ENCODE measurements at places on chromosomes 11 and 22.
A peak's percentile ranks its signal among the peaks of the same experiment; 100 is the strongest.

- DNase-seq = no peak
Observed at GRCh38 chr11:71843858-71844257, 10.9 kb downstream of the DEFB108B start.

- DNase-seq = no peak
Observed at GRCh38 chr22:31683181-31684105, 21.4 kb upstream of the PISD start.

GRCh38 chr22:42584364-42584940 lies 30.2 kb downstream of the POLDIP3 start:
- DNase-seq = no peak

DNA sequence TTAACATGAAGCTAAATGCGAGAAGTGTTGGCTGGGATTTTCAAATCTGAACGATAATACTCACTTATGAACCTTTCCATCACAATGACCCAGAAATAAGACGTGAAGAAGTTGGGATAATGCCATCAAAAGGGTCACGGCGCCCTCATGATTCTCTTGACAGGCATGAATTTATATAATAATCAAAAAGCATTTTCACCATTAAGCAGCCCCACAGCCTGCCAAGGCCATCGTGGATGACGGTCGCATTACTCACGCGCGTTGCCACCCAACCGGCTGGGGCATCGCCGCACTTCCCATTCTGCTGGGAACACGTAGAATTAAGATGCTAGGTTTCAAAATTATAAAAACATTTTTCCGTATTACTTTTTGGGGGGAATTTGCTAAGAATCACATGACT lies 18.9 kb upstream of the GAL start:
- DNase-seq = no peak

- DNase-seq = no peak
Observed at GRCh38 chr22:44098021-44098739, 74.1 kb downstream of the PARVB start.

- no peak for DNase-seq
Observed at GRCh38 chr11:10004526-10005113, 289.4 kb downstream of the SBF2 start.

GRCh38 chr22:22989856-22990255 lies 80.5 kb upstream of the GNAZ start:
- no peak for DNase-seq

- DNase-seq = no peak
Observed at GRCh38 chr22:40399621-40400020, 29.2 kb downstream of the SGSM3 start.

DNA sequence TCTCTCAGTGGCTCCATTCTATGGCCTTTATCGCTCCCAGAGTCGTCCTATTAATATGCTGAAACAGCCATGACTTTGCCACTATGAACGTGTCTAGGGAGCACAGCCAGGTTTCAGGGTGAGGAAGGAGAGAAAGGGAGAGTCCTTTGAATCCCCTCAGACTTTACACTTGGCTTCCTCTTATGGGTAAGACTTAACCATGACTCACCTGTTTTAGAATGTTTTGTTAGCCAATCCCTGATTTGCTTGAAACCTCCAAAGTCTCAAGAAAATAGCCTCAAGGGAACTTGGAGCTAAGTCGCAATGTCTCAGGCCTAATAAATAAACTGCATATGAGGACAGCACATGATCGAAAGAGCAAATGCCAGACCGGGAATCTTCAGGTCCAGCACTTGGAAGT lies 131.2 kb upstream of the RCN1 start:
- DNase-seq = no peak

- no peak for DNase-seq
Observed at GRCh38 chr11:129694966-129695365, 120.7 kb upstream of the TMEM45B start.

GRCh38 chr11:121446752-121447156 lies 5.4 kb upstream of the SORL1 start:
- no peak for DNase-seq

DNA sequence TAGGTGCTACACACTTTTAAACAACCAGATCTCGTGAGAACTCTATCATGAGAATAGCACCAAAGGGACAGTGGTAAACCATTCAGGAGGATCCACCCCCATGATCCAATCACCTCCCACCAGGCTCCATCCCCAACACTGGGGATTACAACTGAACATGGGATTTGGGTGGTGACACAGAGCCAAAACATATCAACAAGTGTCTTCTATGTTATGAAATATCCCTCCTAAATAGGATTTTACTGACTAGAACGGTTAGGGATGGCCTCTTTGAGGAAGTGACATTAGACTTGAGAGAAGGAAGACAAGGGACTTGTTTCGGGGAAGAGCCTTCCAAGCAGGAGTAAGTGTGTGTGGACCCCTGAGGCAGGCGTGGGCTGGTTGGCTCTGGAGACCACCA lies 11.9 kb upstream of the MRPL11 start:
- no peak for DNase-seq

DNA sequence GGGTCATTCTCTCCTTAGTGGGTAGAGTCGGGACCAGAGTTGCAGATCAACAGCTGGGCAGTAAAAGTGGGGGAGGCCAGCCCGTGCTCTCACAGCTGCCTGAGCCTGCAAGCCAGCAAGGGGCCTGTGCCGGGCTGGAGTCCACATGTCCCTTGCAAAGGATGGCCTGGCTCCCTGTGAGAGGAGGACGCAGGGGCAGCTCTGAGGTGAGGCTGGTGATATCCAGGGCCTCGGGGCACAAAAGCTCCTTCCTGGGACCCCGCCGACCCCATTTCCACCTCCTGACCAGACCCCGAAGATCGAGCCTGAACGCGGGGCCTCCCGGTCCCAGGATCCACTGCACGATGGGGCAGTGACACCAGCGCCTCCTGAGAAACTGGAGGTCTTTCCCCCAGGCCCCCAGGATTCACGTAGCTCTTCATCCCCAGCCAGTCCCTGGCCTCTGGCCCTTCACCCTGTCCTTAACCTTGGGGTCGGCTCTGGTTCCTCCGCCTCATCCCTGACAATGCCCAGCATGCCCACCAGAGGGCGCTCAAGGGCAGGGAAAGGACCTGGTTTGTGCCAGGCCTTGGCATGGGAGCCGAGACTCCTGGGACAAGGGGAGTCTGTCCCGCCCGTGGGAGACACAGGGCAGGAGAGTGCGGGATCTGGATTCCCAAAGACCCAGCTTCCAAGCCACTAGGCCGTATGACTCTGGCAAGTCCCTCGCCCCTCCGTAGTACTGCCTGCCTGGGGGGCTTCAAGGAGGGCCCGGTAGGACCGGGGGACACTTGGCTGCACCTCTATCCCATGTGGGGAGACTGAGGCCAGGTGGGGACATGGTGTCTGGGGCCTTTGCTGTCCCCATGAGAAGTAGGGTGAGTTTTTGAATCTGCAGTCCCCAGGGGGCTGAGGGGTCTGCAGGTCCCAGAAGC lies 17.8 kb upstream of the WNT7B start:
- DNase-seq = peak; percentile 79

GRCh38 chr11:14253421-14253820 lies 105.6 kb downstream of the RRAS2 start:
- DNase-seq = no peak

- no peak for DNase-seq
Observed at GRCh38 chr11:1967641-1968225, 20.6 kb downstream of the MRPL23 start.

- no peak for DNase-seq
Observed at GRCh38 chr11:44521148-44521547, 44.3 kb upstream of the CD82 start.

DNA sequence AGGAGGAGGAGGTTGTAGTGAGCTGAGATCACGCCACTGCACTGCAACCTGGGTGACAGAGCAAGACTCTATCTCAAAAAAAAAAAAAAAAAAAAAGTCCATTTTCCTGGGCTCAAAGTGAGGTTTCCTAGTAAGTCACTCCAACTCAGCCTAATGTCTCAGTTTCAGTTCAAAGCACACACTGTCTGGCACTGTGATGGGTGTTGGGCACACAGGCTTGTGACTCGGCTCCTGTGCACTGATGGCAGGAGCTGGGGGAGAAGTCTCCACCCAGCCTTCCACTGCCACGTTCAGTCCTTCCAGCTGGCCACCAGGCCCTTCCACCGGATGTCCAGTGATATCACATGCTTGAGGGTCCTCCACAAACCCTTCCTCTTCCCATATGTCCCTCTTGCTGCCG lies 186.0 kb downstream of the CEP164 start:
- no peak for DNase-seq

DNA sequence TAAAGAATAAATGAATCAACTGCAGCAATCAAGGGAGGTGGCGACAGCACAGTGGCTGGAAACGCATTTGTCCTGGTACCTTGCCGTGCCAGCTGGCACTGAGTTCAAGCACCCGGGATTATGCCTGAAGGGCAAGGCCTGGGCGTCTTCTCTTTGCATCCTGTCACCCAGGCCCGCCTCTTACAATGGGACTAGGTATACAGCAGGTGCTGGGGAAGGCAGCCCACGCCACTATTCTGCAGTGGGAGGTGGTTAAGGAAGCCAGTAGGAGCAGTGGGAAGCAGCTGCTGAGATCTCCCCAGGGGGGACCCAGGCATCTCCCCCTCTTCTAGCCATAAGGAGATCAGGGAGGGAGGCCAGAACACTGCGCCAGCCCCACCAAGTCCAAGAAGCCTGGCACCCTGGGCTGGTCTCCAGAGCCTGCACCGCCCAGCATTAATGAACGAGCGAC lies 15.3 kb upstream of the BAIAP2L2 start:
- DNase-seq = no peak

GRCh38 chr11:40273192-40273732 lies 1186.2 kb downstream of the LRRC4C start:
- DNase-seq = no peak

DNA sequence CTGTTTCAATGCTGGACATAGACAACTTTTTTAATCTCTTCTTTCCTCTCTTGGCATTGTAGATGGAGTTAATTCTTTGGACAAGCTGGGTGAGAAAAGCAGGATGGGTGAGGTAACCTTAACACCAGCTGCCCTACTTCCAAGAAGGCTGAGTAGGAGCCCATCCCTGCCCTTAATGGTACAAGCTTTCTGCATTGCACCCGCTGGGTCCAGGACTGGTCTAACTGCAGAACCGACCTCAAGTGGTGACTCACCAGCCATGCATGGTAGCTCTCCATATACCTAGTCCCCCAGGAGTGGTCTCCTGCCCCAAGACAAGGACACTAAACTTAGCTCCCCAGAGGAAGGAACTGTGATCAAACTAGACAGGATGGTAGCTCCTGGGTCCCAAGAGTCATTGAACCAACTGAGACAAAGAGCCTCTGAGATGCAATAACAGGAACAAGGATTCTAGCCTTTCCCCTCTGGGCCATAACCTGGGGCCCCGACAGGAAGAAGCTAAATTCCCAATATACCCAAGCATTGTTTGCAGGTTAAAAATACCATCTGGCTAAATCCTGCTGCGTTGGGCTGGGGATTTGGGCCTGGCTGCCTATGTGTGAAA lies 32.1 kb downstream of the RPL27A start:
- DNase-seq = no peak

GRCh38 chr11:82759649-82760048 lies 26.0 kb upstream of the FAM181B start:
- DNase-seq = no peak

- DNase-seq = no peak
Observed at GRCh38 chr11:32451808-32452207, 16.5 kb upstream of the WT1 start.

DNA sequence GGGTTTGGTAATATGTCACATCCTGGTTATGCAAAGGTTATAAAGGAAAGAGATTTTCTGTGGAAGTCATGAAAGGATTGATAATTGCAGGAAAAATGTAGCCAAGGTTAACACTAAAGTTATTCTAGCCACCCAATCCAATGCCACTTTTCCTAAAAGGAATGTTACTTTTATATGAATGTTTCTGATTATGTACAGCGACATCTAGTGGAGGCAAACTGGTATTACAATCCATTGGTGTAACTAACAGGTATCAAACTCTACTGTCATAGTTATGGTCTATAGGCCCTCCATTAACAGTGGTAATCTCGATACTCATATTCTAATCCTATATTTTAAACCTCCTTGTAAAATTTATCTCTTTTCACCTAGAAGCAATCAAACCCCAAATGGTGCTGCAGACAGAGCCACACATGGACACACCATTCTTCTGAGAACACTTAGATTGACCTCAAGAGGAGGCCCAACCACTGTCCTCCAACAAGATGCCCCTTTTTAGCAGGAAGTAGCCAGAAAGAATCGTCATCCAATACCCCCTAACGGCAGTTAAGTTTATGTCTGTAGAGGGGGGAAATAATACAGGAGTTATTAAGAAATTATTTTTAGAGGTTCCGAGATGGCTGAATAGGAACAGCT lies 74.9 kb upstream of the RAG2 start:
- peak; percentile 17 for DNase-seq

DNA sequence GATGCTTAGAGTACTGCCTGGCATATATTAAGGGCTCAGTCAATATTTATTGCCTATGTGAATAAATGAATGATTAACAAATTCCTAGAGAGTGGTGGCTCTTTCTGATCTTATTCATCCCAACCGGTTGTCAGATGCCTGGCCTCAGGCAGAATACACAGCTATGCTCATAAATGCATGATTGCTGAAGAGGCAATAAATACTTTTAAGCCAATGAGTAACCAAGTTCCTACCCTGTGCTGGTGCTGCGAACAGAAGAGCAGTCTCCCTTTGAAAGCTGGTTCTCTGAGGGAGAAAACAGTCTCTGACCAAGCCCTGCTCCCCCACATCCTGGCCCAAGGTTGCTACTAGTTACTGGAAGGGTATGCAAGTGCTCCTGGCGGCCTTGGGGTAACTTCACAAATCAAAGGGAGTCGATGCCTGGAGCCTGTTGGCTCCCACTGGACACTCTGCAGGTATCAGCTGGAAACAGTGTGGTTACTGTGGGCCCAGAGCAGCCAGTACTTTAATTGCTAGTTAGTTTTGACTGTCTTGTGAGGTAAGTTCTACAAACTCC lies 2.8 kb downstream of the USH1C start:
- DNase-seq = no peak

DNA sequence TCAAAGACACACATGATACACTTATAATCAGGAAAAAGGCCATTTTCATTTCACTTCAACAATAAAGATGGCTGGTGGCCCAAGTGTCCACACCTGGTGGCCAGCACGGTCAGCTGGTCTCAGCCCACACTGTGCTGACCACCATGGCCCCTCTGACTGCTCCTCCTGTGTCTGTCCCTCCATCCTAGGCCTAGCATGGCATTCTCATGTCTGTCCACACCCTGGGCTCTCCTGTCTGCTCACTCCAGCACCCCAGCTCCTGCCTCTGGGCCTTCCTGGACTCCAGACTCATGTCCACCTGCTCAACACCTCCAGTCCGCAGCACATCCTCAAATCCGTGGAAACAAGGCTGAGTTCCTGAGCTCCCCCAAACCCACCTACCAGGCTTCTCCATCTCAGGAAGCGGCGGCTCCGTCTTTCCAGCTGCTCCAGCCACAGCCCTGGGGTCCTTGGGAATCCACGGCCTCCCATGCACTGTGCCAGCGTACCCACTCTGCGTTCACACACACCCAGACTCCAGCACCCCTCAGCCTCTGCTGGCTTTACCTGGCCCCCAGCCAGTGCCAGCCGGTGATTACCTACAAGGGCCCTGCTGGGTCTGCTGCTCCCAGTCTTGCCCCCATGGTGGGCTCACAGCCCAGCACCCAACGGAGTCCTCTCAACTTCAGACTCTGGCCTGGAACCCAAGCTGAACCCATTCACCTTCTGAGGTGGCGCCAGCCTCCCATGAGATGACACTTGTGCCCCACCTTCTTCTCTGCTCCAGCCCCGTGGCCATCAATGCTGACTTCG lies 13.9 kb downstream of the SIRT3 start:
- no peak for DNase-seq

- no peak for DNase-seq
Observed at GRCh38 chr11:134976551-134976950, 564.5 kb upstream of the B3GAT1 start.
